ENCODE measurements at places on chromosomes 3 and 15.

- DNase-seq = no peak
Measured at GRCh38 chr15:78988361-78988911, 43.6 kb upstream of the CTSH start.

GRCh38 chr3:42489937-42490227, 12.6 kb upstream of the VIPR1 start:
- DNase-seq = no peak

DNA sequence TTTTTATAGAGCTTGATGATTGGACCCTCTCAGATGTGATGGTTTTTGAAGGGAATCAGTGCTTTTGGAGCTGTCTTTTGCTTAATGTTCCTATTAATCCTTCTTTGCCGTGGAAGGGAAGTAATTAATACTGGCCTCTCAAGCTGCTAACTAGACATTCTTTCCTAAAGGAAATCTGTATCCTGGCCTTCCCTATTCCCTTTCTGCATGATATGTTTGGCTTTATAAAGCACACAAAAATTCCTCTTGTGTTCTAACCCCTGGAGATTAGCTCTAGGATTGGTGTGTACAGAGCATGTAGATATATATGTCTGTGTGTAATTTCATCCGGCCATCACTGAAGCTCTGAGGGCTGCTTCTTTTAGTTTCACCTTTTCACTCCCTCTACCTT, 6.9 kb downstream of the ATXN7 start:
- DNase-seq = no peak

DNA sequence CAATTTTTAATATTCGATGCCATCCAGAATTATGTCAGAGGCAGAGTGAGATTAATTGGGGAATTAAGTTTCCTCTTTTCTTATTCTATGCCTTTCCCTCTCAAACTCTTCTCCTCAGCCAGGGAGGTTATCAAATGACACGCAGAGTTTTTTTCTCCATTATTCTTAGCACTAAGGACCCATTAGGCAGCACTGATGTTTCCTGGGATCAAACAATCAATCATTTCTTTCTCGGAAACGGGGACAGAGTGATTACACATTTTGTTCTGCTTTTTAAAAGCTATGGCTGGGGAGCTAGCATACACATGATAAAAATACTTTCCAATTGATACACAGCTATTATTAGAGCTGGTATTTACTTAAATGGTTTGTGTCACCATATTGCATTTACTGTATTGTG, 35.3 kb upstream of the PSMD6 start:
- DNase-seq = no peak

- no peak for DNase-seq
Measured at GRCh38 chr3:119468041-119468440, 722 bp upstream of the POGLUT1 start.

DNA sequence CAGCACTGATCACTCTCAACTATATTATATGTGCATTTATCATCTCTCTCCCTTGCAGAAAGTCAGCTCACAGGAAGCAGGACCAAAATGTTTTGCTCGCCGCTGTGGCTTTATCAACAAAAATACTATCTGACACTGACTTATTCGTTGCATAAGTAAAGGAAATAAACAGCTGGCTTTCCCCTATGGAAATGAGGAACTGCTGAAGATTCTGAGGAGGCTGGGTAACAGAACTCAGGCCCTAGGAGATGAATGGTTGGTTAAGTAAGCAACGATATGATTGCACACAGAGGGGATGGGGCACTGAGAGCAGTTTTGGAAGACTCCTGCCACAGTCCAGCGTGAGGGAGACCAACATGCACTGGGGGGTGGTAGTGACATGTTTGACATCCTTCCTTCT, 181.1 kb downstream of the STT3B start:
- DNase-seq = no peak

- DNase-seq = no peak
Measured at GRCh38 chr15:90000186-90001001, 730 bp upstream of the ZNF710 start.

DNA sequence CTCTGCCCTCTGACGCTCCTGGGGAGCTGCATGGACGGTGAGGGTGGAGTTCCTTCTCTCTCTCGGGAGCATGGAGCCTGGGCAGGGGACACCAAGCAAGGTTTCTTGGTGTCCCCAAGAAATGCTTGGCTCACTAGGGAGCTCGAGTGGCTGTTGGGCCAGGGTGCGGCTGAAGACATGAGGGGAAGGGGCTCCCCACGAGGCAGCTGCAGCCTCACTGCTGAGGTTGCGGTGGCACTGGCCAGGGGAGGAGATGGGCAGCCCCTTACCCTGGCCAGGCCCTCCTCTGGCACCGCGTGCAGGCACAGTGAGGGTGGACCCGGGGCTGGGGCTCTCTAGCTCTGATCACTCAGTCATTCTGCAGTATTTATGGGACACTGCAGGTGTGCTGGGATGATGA, 43.5 kb upstream of the SLC41A3 start:
- DNase-seq = no peak

DNA sequence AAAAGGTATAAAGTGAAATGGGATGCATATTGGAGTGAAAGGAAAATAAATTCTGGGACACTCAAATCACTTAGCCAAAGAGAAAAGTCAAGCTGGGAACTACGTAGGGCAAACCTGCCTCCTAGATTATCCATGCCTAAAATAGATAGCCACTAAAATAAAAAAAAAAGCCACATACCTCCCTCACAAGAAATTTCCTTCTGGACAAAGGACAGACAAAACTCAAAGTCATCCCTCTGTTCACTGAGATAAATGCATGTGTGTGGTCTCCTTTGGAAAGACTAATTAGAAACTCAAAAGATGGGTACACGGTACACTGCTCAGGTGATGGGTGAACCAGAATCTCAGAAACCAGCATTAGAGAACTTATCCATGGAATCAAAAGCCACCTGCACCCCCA, 65.2 kb upstream of the MME start:
- DNase-seq = no peak

- no peak for DNase-seq
Measured at GRCh38 chr15:69299451-69299886, 757 bp downstream of the PAQR5 start.

GRCh38 chr3:89954137-89954536, 846.7 kb downstream of the EPHA3 start:
- DNase-seq = no peak

DNA sequence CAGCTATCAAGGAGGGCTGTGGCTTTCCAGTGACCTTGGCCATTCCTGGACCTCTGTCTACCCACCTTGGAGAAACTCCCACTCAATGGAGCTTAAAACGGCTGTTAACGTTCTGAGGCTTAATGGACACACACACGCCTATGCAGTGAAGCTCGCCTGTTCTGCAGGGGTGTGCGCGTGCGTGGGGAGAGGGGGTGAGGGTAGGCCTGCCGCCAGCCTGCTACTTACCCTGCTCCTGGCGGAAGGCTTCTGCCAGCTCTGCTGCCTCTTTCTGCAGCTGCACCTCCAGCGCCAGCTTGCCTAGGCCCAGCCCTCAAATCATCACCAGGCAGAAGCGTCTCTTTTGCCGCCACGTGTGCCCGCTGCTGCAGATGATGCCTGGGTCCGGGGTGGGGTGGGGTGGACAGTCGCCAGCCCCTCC, 23.2 kb upstream of the PARL start:
- no peak for DNase-seq

DNA sequence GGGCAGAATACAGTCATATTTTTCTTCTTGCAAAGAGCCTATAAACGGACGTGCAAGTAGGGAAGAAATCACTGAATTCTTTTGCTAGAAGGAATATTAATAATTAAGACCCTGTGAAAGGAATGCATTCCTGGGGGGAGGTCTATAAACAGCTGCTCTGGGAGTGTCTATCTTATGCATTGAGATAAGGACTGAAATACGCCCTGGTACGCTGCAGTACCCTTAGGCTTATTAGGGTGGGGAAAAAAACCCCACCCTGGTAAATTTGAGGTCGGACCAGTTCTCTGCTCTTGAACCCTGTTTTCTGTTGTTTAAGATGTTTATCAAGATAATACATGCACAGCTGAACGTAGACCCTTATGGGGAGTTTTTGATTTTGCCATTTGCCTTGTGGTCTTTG, 100.0 kb upstream of the KBTBD8 start:
- no peak for DNase-seq

- no peak for DNase-seq
Measured at GRCh38 chr3:173892547-173892946, 495.0 kb downstream of the NLGN1 start.

GRCh38 chr15:93942269-93942694, 289.1 kb upstream of the MCTP2 start:
- DNase-seq = no peak

- no peak for DNase-seq
Measured at GRCh38 chr3:108605028-108605427, 15.5 kb downstream of the DZIP3 start.

GRCh38 chr3:43340403-43340802, 54.1 kb downstream of the SNRK start:
- no peak for DNase-seq

GRCh38 chr3:148737104-148737530, 39.4 kb downstream of the AGTR1 start:
- DNase-seq = no peak

- no peak for DNase-seq
Measured at GRCh38 chr3:32994045-32994444, 42.6 kb downstream of the CCR4 start.

Measured in CD4-positive, alpha-beta memory T cell (primary cell).